ENCODE measurements at places on chromosomes 4 and X. TPM values are rescaled to one million over a fixed set of nuclear protein-coding genes. Genes with fewer than 3 reads are reported as not detected.

- DNase-seq, result no peak
Observed at GRCh38 chr4:184382189-184382846, 92.0 kb downstream of the IRF2 start.

ANKRD50 gene
- total RNA-seq, result 40.2 TPM

RNF212 gene
- total RNA-seq, result 5.4 TPM

TMEM33 gene
- total RNA-seq, result 55.3 TPM

GRCh38 chrX:24874604-24875247, 141.0 kb downstream of the ARX start:
- no peak for DNase-seq

GRCh38 chr4:3744901-3745300, 21.3 kb upstream of the ADRA2C start:
- no peak for DNase-seq

TRPC5OS gene
- total RNA-seq, result not detected

- no peak for DNase-seq
Observed at GRCh38 chrX:146278381-146278780, 460.8 kb downstream of the SLITRK2 start.

DNA sequence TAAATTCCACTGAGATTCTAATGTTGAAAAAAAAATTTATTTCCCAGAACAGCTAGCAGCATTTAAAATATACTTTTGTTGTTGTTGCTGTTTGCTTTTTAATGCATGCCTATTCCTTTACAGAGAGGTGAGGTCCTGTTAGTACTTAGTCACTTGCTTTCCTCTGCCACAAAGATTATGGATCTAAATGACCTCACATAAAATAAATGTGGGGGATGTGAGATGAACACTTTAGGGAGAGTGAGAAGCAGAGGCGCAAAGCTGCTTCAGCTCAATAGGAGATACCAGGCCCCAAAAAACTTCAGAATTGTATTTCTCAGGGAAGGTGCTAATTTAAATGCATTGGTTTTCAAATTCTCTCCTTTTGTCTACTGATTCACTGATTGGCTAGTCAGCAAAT, 4.0 kb downstream of the LDB2 start:
- DNase-seq, result no peak

- no peak for DNase-seq
Observed at GRCh38 chrX:20418379-20419150, 151.9 kb upstream of the RPS6KA3 start.

DNA sequence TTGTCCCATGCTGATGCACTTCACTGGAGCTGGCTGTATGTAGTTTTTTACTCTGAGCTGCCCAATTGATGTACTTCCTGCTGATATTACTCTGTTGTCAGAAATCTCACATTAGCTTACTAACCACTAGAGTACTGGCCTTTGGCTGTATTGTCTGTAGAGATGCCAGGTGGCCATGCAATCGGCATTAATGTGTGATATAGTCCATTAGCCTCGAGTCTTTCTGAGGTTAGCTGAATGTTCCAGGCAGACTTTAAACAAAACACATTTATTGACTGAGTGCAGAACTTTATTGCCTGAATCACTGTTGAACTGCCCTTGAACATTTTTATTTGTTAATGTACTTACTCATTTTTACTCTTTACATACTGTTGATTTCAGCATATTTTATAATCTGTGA, 335.2 kb downstream of the PCDH10 start:
- no peak for DNase-seq

DNA sequence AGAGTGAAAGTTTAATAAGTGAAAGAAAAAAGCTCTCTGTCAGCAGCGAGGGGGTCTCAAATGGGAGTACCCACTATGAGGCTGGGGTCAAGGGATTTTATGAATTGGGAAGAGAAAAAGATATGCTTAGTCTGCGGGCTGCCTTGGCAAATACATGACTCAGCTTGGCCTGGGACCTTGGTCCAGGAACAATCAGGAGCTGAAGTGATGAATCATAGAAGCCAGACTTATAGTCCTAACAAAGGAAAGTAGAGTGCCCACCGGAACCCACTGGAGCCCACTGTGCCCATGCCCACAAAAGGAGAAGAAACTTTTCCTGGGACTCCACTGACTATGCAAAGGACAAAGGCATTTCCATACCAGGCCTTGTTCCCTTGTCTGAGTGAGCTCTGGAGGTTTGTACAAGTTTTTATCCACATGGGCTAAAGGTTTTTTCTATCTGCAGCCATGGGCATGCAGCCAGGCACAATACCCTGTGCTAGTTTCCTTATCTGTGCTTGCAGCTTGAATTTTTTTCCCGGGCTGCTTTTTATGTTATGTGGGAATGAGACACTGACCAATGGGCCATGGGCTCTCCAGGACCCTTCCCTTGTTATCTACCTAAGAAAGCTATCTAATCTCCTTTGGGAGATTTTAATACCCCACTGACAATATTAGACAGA, 201.7 kb downstream of the FAM133A start:
- DNase-seq, result no peak

DNA sequence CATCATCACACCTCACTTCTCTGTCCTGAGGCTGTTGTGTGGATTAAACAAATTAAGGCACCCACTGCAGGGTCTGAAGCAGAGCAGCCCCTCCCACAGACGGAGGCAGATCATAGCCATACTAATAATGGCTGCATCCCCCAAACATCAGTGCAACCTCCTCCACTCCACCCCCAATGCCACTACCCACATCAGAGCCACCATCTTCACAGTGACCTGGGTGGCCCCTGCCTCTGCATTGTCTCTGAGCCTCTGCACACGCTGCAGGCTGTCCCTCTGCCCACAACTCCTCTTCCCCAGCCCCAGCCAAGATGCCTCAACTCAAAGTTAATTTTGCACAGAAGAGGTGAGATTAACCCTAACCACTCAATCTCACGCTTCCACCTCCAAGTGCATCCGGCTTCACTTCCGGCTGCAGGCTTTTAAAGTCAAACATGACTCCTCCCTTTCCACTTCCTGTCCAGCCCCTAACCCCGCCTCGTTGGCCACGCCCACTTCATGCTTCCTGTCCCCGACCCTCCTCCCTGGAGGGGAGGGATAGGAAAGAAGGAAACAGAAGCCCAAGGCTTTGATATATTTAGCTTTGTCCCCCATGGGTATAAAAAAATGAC, 22.7 kb downstream of the JAKMIP1 start:
- no peak for DNase-seq

ETNPPL gene
- not detected for total RNA-seq

DNA sequence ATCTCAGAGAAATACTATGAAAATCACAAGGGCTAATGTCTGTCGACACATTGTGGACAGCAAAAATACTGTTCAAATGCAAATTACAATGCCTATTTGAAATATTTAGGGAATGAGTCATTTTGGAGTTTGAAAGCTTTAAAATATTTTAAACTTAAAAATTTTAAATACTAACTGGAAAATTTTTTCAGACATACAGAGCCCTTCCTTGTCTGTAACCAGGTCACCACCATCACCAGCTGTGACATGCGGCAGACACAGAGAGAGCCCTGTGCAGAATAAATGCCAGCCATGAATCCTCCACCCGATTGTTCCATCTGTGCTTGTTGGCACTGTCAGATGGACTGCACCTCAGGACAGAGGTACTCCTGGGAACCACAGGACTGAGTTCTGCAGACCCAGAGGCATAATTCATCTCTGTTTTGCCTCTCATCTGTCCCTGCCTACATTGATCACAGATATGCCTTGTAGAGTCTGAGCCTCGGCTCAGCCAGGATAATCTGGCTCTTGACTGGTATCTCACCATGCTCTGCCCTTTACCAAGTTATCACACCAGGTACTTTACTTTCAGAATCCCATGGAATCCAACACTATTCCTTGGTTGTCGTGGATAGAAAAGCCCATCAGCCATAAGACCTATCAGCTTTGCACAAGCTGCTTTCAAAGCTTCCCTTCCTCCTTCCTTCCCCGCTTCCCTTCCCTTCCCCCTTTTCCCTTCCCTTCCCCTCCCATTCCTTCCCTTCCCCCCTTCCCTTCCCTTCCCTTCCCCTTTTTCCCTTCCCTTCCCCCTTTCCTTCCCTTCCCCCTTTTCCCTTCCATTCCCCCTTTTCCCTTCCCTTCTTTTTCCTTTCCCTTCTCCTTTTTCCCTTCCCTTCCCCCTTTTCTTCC, 67.2 kb downstream of the TBC1D9 start:
- DNase-seq, result no peak

- no peak for DNase-seq
Observed at GRCh38 chrX:22105971-22106370, 73.8 kb downstream of the PHEX start.

- DNase-seq, result no peak
Observed at GRCh38 chr4:26076000-26076587, 162.1 kb downstream of the SMIM20 start.

DNA sequence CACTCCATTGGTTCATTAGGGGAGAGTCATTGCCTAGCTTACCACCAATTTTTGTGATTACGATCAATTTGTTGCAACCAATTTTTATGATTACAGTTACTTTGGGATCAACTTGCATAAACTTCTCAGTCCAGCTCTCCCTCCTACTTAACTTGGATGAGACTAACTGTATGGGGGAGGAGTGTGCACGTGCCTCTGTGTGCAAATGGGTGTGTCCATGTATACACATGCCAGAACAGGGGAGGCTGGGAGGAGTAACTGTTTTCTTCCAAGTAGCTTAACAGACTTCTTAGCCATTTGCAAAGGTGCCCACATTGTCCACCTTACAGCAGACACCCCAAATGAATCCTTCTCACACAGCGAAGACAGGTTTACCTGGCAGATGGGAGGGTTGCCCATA, 117.7 kb upstream of the VCX3B start:
- DNase-seq, result no peak

SPIN2A gene
- total RNA-seq, result 0.21 TPM

DNA sequence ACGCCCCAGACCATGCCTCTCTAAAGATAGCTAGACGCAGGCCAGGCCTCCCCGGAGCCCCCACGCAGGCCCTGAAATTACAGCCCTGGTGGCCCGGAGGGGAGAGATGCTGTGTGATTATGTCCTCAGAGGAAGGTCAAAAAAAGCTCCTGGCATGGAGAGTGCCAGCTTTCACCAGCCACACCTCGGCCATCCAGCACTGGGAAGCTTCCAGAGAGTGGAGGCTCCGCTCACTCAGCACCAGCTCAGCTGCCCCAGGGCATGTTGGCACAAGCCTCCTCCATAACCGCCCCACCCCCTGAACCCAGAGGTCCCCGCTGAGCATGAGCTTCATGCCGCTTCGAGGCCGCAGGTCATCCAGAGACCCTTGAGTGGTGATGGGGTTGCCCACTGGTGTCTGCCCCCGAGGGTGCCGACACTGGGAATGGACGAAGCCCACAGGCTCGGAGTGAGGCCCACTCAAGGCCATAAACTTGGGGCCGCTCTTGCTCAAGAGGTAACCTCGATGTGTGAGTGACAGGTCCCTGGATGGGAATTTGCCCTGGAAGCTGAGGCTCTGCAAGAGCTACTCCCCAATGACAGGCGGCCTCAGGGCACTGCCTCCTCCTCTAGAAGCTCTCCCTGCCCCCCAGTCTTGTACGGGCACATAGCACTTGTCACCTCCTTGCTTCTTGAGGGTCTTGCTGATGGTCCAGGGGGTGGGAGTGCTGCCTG, 4.4 kb upstream of the BGN start:
- no peak for DNase-seq

DNA sequence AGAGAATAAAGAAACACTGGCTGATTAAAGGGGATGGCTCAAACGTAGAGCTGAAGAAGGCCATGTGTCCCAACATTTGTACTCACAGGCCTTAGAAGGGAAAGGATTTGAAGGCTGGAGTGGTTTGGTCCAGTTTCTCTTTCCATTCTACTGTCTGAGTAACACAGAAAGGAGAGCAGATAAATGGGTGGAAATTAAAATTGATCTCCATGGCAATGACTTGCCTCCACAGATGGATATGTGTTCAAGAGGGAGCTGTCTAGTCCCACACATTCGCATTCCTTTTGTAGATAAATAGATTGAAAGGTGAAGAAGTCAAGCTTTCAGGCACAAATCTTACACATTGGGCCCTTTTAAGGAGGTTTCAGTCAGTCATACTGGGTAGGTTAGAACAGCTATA, 74.6 kb downstream of the DOCK11 start:
- no peak for DNase-seq

LNX1 gene
- 46.6 TPM for total RNA-seq

- DNase-seq, result no peak
Observed at GRCh38 chr4:122053186-122053585, 98.9 kb upstream of the BLTP1 start.

DNA sequence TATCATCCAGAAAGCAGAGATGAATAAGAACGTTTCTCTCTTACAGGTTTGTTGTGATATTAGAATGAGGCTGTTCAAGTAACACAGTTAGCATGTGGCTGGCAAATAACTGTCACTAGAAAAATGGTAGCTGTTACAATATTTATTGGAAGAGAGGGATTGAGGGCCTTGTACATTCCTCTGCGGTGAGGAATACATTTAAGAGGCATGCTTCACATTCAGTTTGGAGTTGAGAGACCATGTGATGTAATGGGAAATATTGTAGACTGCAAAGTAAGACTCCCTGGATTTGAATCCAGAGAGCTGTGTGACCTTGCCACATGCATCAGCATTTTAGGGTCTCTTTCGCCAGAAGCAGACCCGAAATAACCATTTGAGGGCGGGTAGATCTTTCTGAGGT, 104.8 kb upstream of the KIT start:
- DNase-seq, result no peak

THAP9 gene
- total RNA-seq, result 2.0 TPM

DNA sequence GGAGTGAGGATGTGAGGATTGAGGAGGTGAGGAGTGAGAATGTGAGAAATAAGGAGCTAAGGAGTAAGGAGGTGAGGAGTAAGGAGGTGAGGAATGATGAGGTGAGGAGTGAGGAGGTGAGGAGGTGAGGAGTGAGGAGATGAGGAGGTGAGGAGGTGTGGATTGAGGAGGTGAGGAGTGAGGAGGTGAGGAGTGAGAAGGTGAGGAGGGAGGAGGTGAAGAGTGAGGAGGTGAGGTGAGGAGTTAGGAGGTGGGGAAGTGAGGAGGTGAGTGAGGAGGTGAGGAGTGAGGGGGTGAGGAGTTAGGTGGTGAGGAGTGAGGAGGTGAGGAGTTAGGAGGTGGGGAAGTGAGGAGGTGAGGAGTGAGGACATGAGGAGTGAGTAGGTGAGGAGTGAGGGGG, 74.8 kb upstream of the MXD4 start:
- DNase-seq, result no peak

- DNase-seq, result no peak
Observed at GRCh38 chr4:67576538-67576937, 18.0 kb downstream of the STAP1 start.

PIR gene
- total RNA-seq, result 24.4 TPM

DNA sequence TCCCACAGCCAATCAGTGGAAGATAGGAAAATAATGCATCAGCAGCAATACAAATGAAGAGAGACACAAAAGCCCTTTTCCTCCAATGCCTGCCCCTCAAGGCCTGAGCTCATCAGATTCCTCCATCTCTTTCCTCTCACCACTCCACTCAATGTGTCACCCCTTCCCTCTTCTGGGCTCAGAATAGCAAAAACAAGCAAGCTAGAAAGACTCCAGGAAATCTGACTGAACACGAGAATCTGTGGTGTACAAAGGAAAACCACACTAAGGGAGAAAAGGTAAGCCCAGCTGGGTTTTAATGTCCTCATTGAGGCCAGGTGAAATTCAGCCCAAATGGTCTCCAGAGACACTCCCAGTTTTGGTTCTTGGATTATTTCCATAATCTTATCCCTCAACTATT, 46.3 kb downstream of the ARHGEF9 start:
- DNase-seq, result no peak

- no peak for DNase-seq
Observed at GRCh38 chr4:150581641-150582051, 305 bp upstream of the MAB21L2 start.

GRCh38 chr4:141283563-141283962, 62.9 kb downstream of the ZNF330 start:
- DNase-seq, result no peak

SSX2B gene
- not detected for total RNA-seq

- DNase-seq, result no peak
Observed at GRCh38 chr4:78737035-78737434, 39.1 kb upstream of the BMP2K start.
